ENCODE measurements at places on chromosomes 7 and 10.

DNA sequence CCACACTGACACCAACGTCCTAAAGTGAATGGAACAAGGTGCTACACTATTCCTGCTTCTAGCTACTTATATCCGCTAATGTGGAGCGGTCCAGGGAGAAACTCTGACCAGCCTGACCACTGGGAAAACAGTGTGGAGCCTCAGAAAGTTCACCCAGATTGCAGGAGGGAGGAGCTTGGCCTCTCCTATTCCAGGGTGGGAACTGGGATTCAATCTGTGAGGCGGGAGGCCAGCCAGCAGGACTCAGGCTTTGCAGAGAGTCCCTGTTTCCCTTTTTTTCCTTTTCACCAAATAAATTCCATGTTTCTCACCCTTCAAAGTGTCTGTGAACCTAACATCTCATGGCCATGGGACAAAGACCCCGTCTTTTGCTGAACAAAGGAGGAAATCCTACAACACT, 86.4 kb upstream of the SEMA3C start:
- no peak for DNase-seq

DNA sequence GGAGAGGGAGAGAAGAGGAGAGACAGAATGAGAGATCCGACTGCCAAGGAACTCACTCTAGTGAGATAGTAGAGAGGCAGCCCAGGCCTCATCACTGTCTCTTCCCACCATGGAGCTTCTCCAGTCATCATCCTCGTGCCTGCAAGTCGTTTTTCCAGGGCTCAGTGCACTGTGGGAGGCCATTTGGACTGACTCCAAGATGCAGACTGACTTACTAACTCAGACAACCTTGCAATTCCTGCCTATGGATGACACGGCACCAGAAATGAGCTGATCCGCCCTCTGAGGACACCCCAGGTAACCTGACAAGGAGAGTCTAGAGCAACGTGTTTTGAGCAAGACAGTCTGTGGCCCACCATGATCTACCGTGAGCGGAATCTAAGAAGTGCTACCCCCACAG, 154.9 kb downstream of the GLI3 start:
- no peak for DNase-seq

- DNase-seq, result no peak
Observed at GRCh38 chr10:97752956-97753355, 16.0 kb downstream of the ZFYVE27 start.

GRCh38 chr10:86247073-86247472, 119.5 kb downstream of the GRID1 start:
- no peak for DNase-seq

DNA sequence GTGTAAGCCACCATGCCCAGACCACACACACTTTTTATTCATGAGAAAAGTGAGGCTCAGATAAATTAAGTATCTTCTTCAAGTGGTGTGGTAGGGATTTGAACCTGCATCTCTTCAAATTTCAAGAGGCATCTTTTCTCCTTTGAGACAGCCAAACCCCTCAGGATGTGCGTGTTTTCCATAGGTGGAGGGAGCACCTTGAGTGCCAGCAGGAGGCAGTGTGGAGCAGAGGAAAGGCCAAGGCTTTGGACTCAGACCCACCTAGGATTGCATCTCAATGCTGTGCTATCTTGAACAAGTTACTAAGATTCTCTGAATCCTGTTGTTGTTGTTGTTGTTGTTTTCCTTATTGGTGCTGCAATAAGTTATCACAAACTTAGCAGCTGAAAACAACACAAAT, 40.2 kb upstream of the MYL10 start:
- no peak for DNase-seq

- no peak for DNase-seq
Observed at GRCh38 chr10:51815723-51816122, 116.3 kb upstream of the CSTF2T start.

- no peak for DNase-seq
Observed at GRCh38 chr7:150524018-150524417, 9.3 kb downstream of the GIMAP7 start.

GRCh38 chr7:46929359-46929758, 652.6 kb downstream of the TNS3 start:
- DNase-seq, result no peak

DNA sequence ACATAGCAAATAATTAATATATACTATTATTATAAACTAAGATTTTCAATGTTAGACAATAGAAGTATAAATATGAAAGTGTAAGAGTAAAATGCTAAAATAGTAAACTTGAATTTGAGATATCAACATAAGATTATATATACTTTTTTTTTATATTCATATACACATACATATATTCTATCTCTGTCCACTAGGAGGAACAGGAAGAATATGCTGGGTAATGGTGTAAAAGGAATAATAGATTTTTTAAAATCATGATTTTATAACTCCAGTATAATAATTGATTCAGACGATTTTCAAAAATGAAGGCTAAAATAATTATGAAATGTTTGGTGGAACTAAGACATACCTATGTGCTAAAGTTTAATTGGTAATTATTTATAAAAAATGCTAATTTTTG, 37.7 kb downstream of the AGMO start:
- DNase-seq, result no peak

GRCh38 chr10:78162853-78163252, 129.2 kb downstream of the RPS24 start:
- no peak for DNase-seq

- no peak for DNase-seq
Observed at GRCh38 chr10:86849181-86849894, 92.9 kb downstream of the BMPR1A start.

DNA sequence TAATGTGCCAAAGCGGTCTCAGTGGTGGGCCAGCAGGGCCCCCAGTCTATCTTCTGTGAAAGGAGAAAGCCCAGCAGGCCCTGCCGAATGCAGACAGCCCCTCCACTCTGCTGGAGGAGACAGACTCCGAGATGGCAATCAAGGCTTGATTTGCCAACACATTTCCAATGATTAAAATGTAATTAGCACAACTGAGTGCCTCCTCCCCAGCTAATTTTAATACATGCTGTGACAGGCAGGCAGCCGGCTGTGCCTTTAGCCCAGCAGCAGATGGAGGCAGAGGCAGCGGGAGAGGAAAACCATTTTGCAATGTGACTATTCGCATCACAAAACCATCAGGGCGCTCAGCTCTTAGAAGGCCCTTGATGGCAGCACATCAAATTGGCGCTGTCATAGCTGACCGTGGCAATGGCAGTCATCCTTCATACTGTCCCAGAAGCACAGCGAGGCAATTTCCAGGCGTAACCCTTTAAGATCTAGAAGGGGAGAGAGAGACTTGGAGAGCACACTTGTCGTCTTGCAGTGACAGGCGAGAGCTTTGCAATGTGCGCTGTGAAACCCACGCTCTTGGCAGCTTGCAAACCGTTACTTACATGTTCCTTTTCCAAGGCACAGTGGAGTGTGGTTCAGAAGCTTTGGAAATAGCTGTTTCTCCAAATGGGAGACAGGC, 714.8 kb upstream of the GALNT17 start:
- no peak for DNase-seq

DNA sequence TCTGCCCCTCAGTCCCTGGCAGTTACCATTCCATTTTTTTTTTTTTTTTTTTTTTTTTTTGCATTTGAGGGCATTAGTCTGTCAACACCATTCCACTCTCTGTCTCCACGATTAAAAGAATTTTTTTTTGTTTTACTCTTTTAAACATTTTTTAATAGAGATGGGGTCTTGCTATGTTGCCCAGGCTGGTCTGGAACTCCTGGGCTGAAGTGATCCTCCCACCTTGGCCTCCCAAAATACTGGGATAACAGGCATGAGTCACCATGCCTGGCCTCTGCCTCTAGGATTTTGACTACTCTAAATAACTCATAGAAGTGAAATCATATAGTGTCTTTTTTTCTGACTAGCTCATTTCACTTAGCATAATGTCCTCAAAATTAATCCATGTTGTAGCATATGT, 16.5 kb upstream of the CLDN3 start:
- no peak for DNase-seq

DNA sequence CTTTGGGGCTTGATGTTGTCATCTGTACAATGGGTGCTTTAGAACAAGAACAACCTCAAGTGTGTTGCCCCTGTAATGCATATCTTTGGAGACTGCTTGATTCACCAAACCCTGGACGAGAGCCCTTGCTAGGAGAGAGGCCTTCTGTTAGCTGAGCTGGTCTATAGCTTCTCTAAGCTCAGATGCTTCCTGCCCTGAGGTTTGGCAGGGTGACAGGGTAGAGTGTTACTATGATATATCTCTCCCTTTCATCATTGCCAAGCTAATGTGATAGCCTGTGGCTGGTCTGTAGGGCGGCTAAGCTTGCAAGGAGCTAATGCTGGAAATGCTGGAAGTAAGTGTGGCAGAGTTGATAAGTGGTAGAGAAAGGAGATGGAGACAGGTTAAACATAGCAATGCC, 364.1 kb downstream of the RPS24 start:
- DNase-seq, result no peak

- DNase-seq, result no peak
Observed at GRCh38 chr10:50461123-50461522, 162.6 kb downstream of the SGMS1 start.

DNA sequence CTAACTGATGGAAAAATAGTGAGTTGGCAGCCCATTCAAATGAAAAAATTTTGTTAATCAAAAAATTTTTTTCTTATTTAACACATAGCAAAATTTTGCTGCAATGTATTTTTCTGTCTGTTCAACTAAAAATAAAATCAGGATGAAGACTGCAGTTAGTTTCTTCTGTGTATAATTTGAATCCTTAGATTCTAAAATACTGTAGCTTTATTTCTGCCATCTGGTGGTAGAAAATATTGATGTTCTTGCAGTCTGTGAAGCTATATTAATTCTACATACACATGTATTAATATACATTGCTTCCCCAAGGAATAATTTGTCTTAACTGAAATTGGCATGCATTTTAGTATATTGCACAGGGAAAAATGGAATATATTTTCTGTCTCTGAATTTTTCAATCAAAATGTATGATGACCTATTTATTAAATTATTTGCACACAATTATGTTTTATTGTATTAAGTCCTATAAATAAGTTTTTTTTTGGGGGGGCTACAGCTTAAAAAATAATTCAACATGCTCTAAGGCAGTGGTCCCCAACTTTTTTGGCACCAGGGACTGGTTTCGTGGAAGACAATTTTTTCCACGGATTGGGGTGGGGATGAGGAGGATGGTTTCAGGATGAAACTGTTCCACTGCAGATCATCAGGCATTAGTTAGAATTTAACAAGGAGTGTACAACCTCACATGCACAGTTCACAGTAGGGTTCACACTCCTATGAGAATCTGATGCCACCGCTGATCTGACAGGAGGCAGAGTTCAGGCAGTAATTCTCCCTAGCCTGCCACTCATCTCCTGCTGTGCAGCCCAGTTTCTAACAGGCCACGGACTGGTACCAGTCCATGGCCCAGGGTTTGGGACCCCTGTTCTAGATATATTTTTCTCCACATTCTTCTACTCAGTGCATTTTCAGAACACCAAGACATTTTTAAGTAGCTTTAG, 119.4 kb downstream of the GNAT3 start:
- no peak for DNase-seq

GRCh38 chr10:63192826-63193225, 59.7 kb downstream of the NRBF2 start:
- no peak for DNase-seq

- no peak for DNase-seq
Observed at GRCh38 chr10:32972460-32972859, 14.4 kb upstream of the ITGB1 start.

GRCh38 chr7:147894271-147894670, 696.3 kb upstream of the C7orf33 start:
- DNase-seq, result no peak

DNA sequence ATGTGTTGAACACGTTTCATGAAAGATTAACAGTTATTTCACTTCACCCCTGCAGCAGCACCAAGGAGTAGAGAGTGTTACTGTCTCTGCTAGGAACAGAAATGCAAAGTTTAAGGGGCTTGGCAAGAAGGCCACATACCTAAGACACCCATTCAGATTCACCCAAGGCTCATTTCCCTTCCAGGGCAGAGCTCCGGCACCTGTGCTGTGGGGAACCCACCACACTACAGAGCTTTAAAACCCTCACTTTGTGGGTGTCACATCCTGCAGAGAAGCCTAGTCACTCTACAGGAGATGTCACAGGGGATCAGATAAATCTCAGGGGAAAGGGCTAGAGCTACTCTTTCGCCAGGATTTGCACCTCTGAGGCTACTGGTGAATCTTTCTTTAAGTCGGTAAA, 176.1 kb upstream of the KLF6 start:
- DNase-seq, result no peak

GRCh38 chr7:134992626-134993179, 6.4 kb downstream of the AGBL3 start:
- DNase-seq, result no peak

DNA sequence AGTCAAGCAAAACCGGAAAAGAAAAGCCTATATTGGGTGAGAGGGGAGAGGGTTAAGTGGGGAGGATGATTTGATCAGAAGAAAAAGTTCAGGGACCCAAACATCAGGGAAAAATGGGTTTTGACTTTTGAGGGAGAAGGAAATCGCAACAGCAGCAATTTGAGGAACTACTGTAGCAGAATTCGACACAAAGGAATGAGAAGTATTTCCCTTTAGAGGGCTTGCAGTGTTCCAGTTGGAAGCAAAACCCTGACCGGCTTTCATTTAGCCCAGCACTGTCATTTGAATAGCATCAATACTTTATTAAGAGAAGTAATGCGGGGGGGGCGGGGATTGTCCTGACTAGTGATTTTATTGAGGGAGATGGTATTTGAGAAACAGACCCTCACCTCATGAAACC, 37.2 kb upstream of the GATA3 start:
- DNase-seq, result no peak

DNA sequence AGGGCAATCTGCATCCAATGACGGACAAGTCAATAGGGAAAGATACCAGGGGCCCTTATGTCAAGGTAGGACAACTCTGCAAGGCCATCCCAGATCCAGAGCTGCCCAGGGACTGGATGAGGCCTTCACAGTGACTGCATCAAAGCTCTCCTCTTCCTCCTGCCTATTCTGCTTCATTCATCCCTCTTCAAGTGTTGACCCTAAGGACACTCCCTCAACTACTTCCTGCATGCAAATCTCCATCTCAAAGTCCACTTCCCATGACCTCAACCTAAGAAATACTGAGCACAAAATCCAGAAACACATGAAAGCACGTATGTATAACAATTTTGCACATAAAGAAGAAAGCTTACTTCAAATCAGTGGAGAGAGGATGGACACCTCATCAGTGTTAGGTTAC, 182.3 kb downstream of the AVL9 start:
- DNase-seq, result no peak

Data from Calu3 (cell line).